ENCODE measurements at places on chromosomes 2 and 18. TPM values are rescaled to one million over a fixed set of nuclear protein-coding genes. Genes with fewer than 3 reads are reported as not detected.
A peak's percentile ranks its signal among the peaks of the same experiment; 100 is the strongest.

Gene FEV
- polyA plus RNA-seq, result not detected

Gene HMSD
- polyA plus RNA-seq, result 0.04 TPM

- DNase-seq, result no peak
Observed at GRCh38 chr2:3033315-3033714, 344.3 kb downstream of the EIPR1 start.

- no peak for DNase-seq
Observed at GRCh38 chr2:236875906-236876505, 209.7 kb upstream of the COPS8 start.

- no peak for DNase-seq
Observed at GRCh38 chr18:63346031-63346430, 21.0 kb downstream of the KDSR start.

DNA sequence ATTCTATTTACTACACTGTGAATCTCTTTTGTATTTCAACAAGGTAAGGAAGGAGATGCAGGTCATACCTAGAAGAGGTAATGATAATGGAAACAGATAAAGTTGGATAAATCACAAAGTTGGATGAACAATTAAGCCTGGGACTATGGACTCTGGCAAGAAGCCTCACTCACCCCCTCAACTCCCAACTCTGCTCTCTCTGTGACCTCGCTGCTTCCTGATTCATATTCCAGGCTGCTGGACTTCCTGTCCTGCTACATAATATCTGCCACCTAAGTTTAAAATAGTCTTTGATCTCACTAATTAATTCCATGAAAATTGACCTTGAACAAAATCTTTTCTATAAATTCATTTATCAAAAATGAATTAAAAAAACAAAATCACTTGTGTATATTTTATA lies 215.3 kb downstream of the CALCRL start:
- DNase-seq, result no peak

- DNase-seq, result no peak
Observed at GRCh38 chr2:114192362-114192761, 250.1 kb upstream of the DPP10 start.

DNA sequence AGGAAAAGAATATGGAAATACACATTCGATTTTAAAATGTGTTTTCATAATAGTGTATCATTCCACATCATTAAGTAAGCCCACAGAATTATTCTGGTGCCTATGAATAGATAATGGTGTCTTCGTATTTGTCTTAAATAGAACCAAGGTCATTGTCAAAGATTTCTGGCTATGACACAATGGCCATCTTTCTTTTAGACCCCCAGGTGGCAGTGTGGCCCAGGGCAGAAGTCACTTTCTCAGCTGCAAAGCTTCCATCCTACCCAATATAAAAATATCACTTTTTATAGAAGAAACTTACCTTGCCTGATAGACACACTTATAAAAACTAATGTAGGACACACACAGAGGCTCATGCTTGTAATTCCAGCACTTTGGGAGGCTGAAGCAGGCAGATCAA lies 57.5 kb downstream of the ZRANB3 start:
- peak; percentile 20 for DNase-seq

DNA sequence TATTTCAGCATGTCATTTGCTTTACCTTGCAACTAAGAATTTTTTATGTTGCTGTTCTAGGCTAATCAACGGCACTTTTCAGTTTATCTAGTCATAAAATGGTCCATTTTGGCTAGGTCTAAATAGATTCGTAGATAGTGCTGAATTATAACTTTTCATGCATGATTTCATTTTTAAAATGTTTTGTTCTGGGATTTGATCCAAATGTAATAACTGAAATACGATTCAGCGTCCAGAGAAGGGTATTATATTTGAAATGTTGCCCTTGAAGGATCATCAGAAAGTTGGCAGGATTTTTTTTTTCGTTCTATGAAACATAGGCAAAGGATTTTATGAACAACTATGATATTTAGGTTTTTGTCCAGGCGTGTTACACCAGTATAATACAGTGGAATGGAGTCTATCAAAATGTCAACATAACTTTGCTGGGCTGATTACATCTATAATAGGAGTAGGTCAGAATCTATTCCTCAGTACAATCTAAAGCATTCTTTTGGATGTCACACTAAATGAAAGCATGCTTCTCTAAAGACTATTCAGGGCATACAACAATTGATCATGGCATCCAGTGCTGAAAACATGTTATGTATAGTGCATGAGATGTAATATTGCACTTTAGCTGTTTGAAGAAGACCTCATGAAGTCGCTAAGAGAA lies 24.8 kb downstream of the TTC27 start:
- no peak for DNase-seq

DNA sequence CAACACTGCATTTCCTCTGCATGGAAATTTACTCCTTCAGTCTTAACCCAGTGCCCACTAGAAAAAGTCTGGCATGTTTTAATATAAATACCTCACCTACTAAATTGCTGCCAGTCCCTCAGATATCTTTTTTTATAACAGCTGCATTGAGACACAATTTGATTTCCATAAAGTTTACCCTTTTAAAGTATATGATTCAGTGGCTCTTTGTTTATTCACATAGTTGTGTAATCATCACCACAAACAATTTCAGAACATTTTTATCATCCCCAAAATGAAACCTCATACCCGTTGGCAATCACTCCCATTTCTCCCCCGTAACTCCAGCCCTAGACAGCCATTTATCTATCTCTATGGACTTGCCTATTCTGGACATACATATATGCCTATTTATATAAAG lies 17.0 kb upstream of the FRZB start:
- DNase-seq, result no peak

GRCh38 chr2:227627769-227628168 lies 10.5 kb downstream of the SCYGR4 start:
- no peak for DNase-seq

Measured in B cell (primary cell).